ENCODE measurements at places on chromosomes 6 and 20. TPM values are rescaled to one million over a fixed set of nuclear protein-coding genes. Genes with fewer than 3 reads are reported as not detected.

Gene TNXB
- 47.9 TPM for polyA plus RNA-seq

Gene DEF6
- 0.86 TPM for polyA plus RNA-seq

Gene KPNA5
- 1.6 TPM for polyA plus RNA-seq

GRCh38 chr6:130577178-130577919 lies 211.5 kb downstream of the TMEM200A start:
- no peak for DNase-seq

DNA sequence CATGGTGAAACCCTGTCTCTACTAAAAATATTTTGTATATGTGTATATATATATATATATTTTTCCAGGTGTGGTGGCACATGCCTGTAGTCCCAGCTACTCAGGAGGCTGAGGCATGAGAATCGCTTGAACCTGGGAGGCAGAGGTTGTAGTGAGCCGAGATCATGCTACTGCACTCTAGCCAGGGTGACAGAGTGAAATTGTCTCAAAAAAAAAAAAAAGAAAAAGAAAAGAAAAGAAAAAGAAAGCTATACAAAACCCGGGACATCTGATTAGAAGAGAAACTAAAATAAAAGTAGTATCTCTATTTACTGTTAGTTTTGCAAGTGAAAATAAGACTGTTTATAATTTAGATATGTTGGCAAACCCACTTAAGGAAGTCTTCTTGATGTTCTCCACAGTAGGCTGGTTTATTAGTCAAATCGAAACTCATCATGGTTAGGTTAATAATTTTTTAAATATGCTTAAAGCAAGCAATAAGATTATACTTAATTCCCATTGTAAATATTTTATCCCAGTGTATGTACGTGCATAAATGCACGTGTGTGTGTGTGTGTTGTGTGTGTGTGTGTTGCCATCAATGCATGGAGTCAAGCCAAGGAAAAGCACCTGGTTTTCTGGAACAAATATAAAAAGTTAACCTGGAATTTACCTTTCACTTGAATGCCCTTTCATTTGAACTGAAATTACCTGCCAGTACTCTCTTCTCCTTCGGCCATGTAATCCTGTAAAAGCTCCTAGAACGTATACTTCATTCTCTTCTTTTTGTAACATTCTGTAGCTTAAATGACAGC lies 7.1 kb downstream of the VNN2 start:
- no peak for DNase-seq

DNA sequence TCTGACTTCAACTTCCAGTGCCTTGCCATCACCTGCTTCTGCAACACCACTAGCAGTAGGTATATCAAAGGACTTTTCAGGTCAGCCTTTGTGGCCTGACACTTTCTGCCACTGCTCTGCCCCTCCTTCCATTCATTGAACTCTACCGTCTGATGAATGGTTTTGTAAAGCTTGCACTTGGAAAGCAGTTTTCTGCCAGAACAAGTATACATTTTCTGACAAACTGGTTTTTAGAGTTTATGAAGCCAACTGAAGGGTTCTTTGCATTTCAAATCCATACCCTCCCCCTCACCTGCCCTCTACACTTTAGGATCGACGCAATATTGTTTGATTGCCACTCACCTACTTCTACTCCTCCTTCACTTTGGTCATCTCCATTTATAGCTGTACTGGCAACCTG lies 603.1 kb downstream of the HACE1 start:
- no peak for DNase-seq
